ENCODE measurements at places on chromosomes 3 and 15.
A peak's percentile ranks its signal among the peaks of the same experiment; 100 is the strongest.

DNA sequence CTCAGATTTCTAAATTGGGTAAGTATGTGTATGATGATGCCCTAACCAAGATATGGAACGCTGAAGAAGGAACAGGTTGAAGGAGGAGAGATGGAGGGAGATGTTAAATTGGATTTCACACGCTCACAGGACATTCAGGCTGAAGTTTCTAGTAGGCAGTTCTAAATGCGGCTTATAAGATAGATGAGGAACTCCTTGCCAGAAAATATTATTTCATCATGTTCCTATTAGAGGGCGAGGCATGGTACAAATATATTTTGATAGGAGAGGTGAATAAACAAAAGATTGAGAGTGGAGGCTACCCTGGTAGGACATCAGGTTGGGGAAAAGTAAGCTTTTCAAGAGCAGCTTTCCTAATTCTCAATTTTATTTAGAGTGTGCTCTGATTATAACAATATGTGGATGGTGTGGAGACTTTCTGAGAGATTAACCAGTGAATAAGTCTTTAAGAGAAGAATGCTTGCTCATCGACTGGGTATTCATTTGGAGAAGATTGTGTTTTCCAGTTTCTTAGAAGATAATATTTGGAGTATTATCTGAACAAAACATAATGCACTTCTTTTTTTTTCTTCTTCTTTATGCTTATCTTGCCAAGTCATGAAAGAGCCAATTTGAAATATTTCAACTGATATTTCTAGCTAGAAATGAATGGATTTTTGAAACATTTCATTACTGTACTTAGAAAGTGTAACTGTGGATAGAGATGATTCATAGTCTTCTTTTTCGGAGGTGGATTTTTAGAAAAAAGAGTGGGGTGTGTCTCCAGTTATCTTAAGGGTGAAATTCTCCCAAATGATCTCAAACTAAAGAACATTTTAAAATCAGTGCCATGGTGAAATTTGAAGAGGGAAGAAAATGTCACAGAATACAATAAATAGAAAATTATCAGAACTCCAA, 88.5 kb downstream of the B3GALNT1 start:
- DNase-seq: no peak

GRCh38 chr3:185549651-185550111, 2.7 kb downstream of the LIPH start:
- DNase-seq: no peak

GRCh38 chr15:51620122-51620521, 2.4 kb downstream of the DMXL2 start:
- no peak for DNase-seq

DNA sequence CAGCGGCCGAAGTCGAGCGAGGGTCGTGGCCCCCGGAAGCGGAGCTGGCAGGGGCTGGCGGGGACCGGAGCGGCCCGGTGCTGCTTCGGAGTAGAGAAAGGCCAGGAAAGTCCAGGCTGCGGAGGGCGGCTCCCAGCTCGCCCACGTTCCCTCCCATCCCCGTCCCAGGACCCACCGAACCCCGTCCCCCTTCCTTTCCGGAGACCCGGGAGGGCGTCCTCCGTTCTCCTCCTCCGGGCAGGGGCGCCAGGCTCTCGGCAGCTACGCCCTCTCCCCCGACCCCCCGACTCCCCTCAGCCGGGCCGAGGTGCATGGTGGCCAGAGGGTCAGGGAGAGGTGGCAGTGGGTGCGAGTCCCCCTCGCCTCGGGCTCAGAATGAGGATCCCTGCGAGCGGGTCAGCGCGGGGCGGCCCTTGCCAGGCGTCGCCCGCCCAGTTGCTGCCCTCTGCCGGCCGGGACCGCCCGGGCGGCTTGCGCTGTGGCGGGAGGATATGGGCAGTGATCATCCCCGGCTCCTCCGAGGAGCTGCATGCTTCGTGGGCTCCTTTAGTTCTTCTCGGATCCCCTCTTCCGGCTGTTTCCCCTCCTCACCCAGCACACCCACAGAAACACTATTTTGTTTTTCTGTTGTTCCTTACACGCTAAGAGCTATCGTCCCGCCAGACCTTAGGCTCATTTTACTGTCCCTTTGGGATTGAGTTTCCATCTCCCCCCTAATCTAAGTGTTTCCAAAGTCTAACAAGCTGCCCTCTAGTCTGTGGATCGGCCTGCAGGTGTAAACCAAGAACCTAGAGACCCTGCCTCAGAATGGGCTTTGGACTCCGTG, 744 bp upstream of the ALDH1A2 start:
- DNase-seq: no peak

GRCh38 chr15:67833710-67834511, 5.9 kb downstream of the RNU6-1 start:
- no peak for DNase-seq

DNA sequence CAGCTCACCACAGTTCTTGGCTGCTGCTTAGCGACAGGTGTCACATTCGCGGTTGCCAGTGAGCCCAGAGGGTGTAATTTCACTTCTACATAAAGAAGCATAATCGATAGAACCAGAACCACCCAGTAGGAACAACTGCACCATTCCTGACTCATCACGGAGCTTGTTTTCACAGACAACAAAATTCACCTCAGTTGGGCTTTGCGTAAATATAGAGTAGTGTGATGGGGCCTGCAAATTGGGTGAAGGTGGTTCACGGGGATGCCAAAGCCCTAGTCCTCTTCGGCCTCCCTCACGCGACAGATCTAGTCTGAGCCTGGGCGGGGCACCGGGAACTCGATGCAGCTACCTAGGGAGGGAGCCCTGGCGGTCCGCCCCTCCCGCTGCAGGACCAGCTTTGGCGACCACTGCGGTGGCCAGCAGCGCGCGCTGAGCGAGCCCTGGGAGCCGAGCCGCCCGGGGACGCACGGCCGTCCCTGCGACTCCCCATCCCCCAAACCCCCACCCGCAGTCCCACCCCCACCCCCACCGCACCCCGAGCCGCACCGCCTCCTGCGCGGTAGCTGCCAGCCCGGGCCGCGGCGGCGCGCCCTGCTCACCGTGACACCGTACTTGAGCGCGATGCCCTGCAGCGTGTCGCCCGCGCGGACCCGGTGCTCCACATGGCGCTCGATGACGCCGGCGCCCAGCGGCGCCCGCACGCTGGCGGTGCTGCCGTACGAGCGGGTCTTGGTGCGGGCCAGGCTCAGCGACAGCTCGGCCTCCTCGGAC, 519 bp downstream of the LYSMD2 start:
- DNase-seq: no peak

DNA sequence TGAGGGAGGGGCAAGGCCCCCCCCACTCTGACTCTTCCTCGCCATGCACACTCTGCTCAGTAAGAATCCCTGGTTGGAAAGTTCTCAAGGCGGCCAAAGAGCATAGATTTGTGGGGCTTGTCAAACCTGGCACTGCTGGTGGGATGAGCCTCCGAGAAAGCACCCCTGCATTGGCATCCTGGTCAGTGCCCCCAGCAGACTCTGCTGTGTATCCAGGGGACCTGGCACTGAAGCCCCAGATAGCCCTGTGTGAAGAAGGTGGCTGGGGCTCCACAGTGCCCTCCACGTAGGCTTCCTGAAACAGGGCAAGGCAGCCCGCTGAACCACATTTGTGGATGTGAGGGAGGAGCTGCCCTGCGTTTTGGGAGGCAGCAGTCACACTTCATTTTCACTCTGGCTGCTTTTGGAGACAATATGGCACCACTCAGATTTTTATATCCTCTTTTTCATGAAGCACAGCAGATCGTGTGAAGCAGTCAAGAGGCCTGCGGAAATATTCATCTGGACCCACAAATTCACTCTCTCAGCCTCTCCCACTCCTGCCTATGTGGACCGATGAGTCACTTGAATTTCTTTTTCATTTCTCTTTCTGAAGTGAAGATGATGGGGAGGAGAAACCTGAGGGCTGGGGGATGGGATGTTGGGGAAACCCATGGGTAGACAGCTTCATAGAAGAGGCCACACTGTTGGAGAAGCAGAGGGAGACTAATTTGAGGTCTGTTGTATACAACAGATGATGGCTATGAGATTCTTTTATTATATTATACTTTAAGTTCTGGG, 88.7 kb upstream of the BCL6 start:
- DNase-seq: no peak

- no peak for DNase-seq
Observed at GRCh38 chr3:5476403-5476802, 288.9 kb downstream of the EDEM1 start.

DNA sequence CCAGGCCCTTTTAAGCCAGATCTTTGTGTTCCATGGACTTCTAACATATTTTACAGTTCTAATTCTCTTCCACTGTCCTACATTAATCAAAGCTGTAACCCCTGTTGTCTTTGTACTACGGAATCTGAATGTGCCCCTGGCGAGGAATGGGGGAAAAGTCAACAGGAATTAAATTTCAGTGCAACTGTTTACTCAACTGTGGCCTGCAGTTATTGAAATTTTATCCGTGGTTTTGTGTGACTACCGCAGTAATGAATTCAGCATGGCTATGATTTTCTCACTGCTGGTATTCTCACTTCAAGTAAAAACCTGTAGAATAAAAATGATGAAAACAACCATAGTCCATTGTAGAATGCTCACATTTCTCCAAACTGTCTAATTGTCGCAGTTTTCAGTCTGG, 388.0 kb downstream of the FOXP1 start:
- DNase-seq: no peak

DNA sequence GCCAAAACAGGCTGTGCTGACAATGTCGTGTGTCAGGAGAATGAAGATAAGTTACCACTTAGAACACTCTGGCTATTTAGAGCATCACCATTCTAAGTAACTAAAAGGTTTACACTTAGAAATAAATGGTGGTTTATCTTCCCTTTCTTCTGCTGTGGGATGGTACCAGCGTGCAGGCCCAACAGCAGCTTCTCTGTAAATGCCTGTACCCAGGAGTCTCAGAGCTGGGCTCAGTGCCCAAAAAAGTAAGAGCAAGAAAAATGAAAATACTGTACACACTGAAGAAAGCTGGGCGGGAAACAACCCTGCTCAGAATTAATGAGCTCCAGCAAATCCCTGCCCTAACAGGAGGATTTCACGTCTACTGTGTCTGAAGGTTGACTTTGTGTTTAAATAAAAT, 206.5 kb downstream of the MFSD1 start:
- no peak for DNase-seq

GRCh38 chr3:171802590-171802956, 7.7 kb downstream of the PLD1 start:
- no peak for DNase-seq

GRCh38 chr15:94887391-94887790, 656.0 kb downstream of the MCTP2 start:
- no peak for DNase-seq

- DNase-seq: peak; percentile 57
Observed at GRCh38 chr3:178084938-178085816, 451.1 kb upstream of the KCNMB2 start.

GRCh38 chr15:66169625-66170024, 83.9 kb downstream of the MEGF11 start:
- DNase-seq: no peak

DNA sequence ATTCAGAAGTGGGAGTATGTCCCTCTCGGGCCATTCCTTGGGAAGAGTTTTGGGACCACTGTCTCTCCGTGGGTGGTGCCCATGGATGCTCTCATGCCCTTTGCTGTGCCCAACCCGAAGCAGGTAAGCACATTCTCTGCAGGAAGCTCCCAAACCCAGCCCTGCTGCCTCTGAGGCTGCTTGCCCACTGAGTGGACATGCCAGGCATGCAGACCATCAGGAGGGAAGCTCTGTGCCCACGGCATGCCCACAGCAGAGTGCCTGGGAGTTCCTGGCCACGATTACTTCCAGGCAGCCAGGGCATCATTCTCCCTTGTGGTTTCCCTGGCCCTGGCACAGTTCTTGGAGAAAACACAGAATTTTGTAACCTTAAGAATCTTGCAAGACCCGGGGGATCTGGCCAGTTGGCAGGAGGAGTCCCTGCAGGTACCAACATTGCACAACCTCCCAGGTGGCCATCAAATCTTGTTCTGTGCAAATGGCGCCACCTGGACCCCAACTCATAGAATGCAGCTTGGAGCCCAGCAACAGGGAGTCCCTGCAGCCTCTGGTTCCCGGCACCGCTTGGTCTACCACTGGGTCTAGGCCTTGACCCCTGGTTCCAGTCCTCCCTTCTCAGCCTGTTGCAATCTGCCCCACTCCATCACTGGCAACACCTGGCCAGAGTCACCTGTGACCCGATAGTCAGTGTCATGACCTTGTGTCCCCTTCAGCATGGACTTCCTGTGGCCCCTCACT, 20.4 kb downstream of the FAH start:
- no peak for DNase-seq

GRCh38 chr3:49552087-49552486, 2.2 kb upstream of the BSN start:
- DNase-seq: no peak

DNA sequence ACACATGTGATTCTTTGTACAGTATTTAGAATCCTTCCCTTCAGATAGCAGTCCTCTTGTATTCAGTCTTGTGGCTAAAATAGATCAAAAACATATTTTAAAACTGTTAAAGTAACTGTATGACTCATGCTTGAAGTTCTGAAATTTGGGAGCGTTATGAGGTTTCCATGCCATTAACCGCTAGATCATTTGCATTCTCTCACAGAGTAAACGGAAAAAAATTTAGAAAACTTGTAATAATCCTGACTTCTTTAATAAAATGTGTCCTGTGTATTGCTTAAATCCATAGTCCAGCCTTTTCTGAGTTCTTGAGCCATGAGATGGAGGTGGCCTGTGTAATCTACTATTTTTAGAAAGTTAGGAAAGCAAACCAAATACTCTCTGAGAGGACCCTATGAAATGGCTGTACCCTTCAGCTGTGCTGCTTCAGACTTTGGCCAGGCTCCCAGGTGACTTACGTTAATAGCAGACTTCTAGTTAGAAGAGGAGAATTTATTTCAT, 33.8 kb downstream of the MBNL1 start:
- no peak for DNase-seq

- no peak for DNase-seq
Observed at GRCh38 chr3:139281522-139282196, 62.2 kb upstream of the MRPS22 start.

- DNase-seq: peak; percentile 25
Observed at GRCh38 chr3:15405448-15406050, 21.8 kb downstream of the METTL6 start.

DNA sequence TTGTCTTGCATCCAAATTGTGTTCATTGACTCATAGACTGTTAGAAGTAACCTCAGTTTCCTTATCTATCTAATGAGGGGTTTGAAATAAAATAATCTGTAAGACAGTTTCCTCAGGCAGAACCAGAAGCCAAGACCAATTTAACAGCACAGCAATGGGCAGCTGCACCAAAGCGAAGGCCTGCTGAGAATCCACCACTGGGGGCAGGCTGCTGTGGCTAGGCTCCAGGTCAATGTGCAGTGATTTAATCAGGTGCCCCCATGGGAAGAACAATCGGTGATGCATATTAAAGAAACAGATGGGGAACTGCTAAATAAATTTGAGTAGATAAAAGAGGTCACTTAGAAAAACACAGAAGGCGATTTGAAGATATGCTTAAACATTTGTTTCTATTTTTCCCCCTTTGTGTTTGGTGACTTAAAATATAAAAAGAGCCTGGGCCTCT, 28.0 kb upstream of the TMOD3 start:
- DNase-seq: no peak

- DNase-seq: no peak
Observed at GRCh38 chr3:125142420-125142778, 70.1 kb downstream of the SLC12A8 start.

All from kidney epithelial cell (primary cell).